ENCODE measurements at places on chromosomes 7 and 10. TPM values are rescaled to one million over a fixed set of nuclear protein-coding genes. Genes with fewer than 3 reads are reported as not detected.

NACAD gene
- 8.9 TPM for total RNA-seq

OR2A12 gene
- not detected for total RNA-seq

CASTOR2 gene
- total RNA-seq = 33.9 TPM

EVX1 gene
- not detected for total RNA-seq

MACC1 gene
- total RNA-seq = 0.25 TPM

CHST15 gene
- total RNA-seq = 38.8 TPM

CCDC172 gene
- not detected for total RNA-seq

PPP1R9A gene
- 74.5 TPM for total RNA-seq

LIPF gene
- 3.4 TPM for total RNA-seq

ARMS2 gene
- not detected for total RNA-seq

ASL gene
- 3.9 TPM for total RNA-seq

LDB3 gene
- 0.25 TPM for total RNA-seq

TACR2 gene
- 0.49 TPM for total RNA-seq

MGAM2 gene
- under 0.01 TPM for total RNA-seq

NYAP1 gene
- total RNA-seq = 29.7 TPM

FRMD4A gene
- total RNA-seq = 92.9 TPM

ASZ1 gene
- total RNA-seq = not detected

ZNF425 gene
- total RNA-seq = 4.4 TPM

NPY4R gene
- total RNA-seq = under 0.01 TPM

RBP3 gene
- not detected for total RNA-seq

SGPL1 gene
- total RNA-seq = 33.7 TPM

SVOPL gene
- total RNA-seq = 0.25 TPM

GRID2IP gene
- 0.74 TPM for total RNA-seq

CD36 gene
- 6.6 TPM for total RNA-seq

PAPOLB gene
- 0.74 TPM for total RNA-seq

TRIM50 gene
- not detected for total RNA-seq

KIAA1217 gene
- total RNA-seq = 5.2 TPM

MMP21 gene
- total RNA-seq = 0.25 TPM

IL6 gene
- not detected for total RNA-seq

C10orf53 gene
- total RNA-seq = not detected

UCN3 gene
- not detected for total RNA-seq

SORBS1 gene
- total RNA-seq = 101 TPM

VWA2 gene
- total RNA-seq = 2.2 TPM

SAMD9 gene
- 1.5 TPM for total RNA-seq

PTPN20 gene
- total RNA-seq = 4.7 TPM

CPN1 gene
- not detected for total RNA-seq

CLEC2L gene
- total RNA-seq = 1.2 TPM

ANKRD61 gene
- total RNA-seq = not detected

KCNH2 gene
- 6.4 TPM for total RNA-seq

RET gene
- 2.2 TPM for total RNA-seq

LOXL4 gene
- 0.25 TPM for total RNA-seq

MALRD1 gene
- total RNA-seq = 2.7 TPM

IPMK gene
- 20.9 TPM for total RNA-seq

CABCOCO1 gene
- total RNA-seq = 4.2 TPM

GPR15LG gene
- total RNA-seq = not detected

FBXL13 gene
- 3.9 TPM for total RNA-seq
